Stimulated activated CD4-positive, alpha-beta T cell treated with anti-CD3 and anti-CD28 coated beads, Interleukin-2, amount 100 ng/mL, for 48 hours (primary cell): ENCODE measurements at places on chromosomes 5 and 9.

GRCh38 chr9:69195668-69196067, 21.6 kb downstream of the TJP2 start:
- no peak for DNase-seq

GRCh38 chr5:168883281-168883741, 304.1 kb upstream of the PANK3 start:
- DNase-seq = no peak

- DNase-seq = no peak
Observed at GRCh38 chr5:9284781-9285307, 261.0 kb downstream of the SEMA5A start.

DNA sequence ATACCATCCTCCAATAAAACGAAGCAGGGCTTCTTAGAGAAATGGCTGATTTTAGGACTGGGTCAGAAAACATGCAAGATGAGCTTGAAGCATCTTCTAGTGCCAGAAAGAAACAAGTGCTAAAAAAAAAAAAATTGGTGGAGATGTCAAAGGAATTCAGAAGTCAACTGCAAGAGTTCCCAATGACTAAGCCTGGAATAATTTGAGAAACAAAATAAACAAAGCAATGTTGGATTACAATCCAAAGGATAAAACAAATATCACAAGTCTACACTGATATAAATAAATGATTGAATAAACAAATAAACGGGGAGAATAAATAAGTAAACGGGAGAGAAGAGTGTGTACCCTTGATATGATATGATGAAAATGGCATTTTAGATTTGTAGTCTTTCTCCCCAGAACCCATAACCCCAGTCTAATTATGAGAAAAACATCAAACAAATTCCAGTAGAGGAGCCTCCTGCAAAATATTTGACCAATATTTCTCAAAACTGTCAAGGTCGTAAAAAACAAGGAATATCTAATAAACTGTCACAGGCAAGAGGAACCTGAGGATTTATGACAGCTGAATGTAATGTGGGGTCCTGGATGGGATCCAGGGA, 63.5 kb upstream of the CCL21 start:
- no peak for DNase-seq

DNA sequence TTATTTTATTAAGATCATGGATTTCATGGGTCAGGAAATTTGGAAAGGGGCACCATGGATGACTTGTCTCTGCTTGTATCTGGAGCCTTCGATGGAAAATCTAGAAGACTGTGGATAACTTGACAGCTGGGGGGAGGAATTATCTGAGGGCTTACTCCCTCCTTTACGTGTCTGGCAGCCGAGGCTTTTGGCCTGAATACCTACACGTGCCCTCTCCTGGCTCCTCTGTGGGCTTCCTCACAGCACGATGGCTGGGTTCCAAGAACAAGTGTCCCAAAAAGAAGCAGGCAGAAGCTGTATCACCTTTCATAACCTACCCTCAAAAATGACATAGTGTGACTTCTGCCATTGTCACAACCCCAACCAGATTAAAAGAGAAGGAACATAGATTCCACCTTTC, 228.9 kb downstream of the GRIA1 start:
- DNase-seq = no peak
